ENCODE measurements at places on chromosomes 1 and 21.

DNA sequence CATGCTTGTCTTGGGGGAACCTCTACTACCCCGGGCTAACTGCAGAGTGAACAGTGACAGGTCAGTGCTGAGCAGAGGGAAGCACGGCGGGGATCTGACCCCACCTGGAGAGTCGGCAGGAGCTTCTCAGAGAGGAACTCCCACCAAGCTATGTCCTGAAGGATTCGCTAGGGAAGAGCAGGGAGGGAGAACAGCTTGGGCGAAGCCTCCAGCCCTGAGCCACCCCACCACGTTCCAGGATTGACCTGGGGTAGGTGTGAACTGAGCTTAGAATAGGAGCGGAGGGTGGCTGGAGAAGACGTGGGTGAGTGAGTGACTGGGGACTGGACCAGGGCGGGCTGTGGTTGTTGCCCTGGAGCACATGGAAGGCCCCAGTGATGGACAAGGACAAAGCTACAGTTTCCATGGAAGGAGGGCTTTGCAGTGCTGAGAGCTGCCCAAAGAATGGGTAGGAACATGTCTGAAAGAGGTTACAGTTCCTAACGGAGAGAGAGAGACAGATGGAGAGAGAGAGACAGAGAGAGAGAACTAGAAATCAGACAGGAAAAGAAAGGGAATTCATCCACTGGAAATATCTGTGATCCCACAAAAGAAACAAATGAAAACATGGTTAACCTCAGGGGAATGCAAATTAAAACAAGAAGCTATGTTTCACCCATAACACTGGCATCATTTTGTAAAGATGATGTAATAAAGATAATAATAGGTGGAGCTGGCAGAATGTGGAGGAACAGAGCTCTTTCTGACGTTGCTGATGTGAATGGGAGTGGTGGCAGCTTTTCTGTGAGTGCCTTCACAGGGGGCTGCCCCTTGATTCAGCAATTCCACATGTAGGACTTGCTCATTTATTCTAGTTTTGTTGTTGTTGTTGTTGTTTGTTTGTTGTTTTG, 17.2 kb downstream of the BSND start:
- DNase-seq: no peak

- DNase-seq: no peak
Observed at GRCh38 chr1:220691053-220691684, 1.0 kb downstream of the C1orf115 start.

GRCh38 chr1:15272782-15273127, 25.7 kb downstream of the FHAD1 start:
- DNase-seq: no peak

- DNase-seq: no peak
Observed at GRCh38 chr21:29155118-29155932, 24.9 kb downstream of the MAP3K7CL start.

DNA sequence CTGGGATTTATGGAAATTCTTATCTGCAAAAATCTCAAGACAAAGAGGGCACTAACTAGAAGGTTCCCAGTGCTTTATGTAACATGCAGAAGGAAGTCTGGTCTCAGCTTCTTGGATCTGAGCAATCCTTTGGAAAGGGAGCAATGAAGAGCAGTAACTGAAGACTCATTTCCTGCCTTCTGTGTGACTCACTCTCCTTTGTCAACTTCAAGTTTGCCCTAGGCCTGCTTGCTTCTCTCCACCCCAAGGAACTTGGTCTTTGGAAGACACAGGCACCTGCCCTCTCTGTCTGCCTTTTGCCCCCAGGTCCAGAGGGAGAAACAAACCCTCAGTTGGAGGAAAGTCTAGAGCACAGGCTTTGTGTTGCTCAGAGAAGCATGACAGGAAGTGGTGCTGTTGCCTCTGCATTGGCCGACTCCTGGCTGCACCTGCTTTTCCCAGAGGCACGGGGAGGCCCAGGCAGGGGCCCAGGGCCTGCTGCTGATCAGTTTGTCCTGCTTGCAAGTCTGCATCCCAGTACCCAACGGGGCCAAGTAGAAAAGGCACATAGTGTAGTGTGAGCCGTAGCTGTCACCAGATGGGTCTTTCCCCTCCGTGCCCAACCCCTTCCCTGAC, 137.2 kb downstream of the DHRS3 start:
- DNase-seq: no peak

All from stimulated activated CD4-positive, alpha-beta T cell treated with anti-CD3 and anti-CD28 coated beads, TNF-alpha, amount 100 ng/mL, for 48 hours (primary cell).